NCI-H510A treated with DMSO at 0.1 percent for 48 hours (cell line): ENCODE measurements at places on chromosomes 6 and 20.

GRCh38 chr6:2353412-2354137 is 108.2 kb upstream of the GMDS start:
- peak; percentile 59 for DNase-seq

DNA sequence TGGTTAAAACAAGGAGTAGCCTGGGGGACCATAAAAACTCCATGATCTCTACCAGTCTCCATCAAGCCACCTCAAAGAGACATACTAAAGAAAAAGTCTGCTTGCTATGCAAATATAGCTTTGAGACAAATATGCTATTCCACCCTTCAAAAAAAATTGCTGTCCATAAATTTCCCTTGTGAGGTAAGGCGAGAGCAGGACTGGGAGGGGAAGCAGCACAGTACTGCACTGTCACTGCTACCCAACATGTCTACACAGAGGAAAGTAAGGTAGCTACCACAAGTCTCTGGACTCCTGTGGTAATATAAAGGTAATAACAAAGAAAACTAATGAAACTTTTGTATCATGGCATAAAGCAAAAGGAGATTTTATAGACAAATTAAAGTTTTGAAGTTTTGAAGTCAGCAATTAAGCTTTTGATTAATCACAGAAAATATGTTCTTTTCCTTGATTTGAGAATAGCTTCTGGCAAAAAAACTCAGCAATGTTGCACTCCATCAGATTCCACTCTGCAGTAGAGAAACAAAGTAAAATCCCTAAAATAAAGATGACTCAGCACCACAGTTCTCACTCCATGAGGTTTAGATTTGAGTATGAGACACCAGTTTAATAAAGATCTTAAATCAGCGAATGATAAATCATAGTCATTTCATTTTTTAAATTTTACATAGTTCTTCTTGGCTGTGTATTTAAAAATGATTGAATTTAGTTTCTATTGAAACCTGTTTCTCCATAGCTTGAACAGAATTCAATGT is 602.4 kb downstream of the COL12A1 start:
- no peak for DNase-seq

DNA sequence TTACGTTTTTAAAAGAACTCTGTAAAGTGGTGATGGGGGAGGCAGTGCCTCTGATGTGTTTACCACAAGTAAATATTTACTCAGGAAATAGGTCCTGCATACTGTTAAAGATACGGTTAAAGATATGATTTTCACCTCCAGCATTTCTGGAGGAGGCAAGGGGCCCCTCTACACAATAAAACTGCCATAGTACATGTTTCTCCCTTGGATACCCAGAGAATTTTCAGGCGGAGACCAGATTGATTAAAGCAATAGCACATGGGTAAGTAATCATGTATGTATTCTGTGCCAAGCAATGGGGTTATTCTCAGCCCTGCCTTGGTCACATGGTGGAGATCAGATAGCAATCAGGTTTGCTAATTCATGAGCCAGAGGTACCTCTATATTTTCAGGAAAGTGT is 9.6 kb downstream of the RIPOR2 start:
- DNase-seq: peak; percentile 64

DNA sequence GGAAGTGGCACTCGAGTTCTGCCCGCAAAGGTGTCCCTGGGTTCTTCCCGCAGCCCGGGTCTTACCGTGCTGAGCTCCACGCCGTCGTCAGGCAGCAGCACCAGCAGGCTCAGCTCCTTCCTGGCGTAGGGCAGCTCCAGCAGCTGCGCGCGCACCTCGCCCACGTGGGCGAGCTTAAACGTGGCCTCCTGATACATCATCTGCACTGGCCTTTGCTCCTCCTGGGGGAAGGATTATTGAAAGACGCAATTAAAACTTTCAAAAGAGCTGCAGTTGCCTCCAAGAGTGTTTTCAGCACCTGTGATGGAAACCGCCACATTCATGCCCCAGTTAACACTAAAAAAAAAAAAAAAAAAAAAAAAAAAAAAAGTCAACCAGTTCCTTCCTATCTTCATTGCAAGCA is 11.3 kb downstream of the SERPINB9 start:
- DNase-seq: peak; percentile 26

GRCh38 chr6:111664565-111665030 is 58.9 kb upstream of the TRAF3IP2 start:
- no peak for DNase-seq

- DNase-seq: no peak
These were observed 60.7 kb downstream of the BMP7 start for GRCh38 chr20:57205606-57206219.

DNA sequence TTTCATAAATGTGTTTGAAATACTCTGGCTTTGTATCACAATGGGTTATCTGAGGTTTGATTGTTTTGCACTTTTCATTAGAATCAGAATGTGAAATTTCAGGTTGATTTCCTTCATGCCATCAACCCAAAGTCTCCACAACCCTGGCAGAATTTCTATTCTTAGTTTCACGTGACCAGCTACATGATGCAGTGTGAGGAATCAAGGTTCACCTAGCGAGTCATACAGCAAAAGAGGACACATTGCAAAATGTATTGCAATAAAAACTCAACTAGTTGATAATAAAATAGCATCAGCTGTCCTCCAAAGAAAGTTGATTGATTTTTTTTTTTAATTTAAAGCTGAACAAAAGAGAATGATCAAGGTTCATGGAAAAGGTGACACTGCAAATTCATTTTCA is 2.2 kb downstream of the HAO1 start:
- no peak for DNase-seq

GRCh38 chr6:152186840-152187239 is 379.4 kb downstream of the ESR1 start:
- no peak for DNase-seq

GRCh38 chr6:154632119-154632518 is 101.1 kb upstream of the SCAF8 start:
- DNase-seq: no peak

DNA sequence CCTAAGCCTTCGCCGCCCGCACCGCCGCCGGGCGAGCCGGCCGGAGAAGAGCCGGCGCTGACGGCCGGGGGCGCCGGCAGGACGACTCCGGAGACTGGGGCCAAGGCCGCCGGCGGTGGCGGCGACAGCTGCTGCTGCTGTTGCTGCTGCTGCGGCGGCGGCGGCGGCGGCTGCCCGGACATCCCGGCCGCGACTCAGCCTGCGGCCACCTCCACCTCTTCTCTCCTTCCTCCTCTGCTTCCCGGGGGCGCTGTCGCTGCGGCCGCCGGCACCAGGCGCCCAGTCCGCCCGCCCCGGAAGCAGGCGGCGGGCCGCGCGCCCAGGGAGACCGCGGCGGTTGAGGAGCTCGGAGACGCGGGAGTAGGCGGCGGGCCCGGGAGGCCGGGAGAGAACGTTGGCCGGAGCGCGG is 307 bp downstream of the RANBP9 start:
- DNase-seq: no peak

DNA sequence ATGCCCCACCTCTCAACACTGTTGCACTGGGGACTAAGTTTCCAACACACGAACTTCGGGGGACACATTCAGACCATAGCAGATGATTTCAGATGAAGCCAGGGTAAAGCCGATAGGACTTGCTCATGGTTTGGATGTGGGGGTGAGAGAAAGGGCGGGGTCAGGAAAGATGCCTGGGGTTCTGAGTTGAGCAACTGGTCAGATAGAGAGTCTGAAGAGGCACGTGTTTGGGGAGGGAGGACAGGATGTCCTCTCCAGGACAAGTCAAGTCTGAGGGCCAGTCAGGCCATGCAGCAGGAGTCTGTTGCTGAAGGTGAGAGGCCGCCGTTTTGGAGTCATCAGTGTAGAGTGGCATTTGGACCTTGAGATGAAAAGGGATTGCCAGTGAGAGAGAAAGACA is 197.9 kb upstream of the SNX9 start:
- DNase-seq: no peak

DNA sequence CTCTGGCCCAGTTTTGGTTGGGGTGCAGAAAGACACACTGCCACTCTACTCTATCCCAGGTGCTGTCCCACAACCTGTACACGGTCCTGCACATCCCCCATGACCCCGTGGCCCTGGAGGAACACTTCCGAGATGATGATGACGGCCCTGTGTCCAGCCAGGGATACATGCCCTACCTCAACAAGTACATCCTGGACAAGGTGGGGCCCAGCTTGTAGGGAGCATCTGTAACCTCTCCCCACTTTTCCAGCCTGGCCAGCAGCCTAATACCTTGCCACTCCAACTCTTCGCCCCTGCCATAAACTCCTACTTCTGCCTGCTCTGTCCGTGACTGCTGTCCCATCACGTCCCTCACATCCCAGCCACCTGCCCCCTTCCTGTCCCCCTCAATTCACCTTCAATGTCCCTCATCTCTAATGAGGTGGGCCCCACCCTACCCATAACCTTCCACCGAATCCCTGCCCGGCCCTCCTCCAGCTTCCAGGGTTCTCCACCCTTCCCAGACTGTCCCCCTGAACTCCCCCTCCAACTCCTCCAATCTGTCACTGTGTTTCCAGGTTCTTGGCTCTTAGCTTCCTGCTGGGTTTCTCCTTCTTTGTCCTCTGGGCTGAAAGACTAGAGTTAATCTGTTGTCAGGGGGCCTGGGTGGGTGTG is 12.1 kb downstream of the DEF6 start:
- DNase-seq: no peak

DNA sequence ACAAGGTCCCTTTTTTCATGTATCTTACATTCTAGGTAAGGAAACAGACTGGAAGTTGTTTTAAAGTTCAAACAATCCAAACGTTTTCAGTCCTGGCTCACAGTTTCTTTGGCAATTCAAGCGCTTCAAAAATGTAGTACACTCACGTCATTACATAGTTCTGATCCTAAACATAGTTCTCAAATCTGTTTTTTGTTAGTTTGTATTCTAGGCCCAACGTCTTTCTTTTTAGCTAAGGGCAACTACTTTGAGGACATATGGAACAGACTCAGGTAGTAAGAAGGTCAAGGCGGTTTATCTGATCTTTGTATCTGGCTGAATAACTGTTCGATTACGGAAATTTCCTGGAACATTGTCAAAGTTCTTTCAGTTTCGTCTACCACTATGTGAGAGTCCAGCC is 36.9 kb upstream of the PLCB4 start:
- no peak for DNase-seq

GRCh38 chr6:1636971-1637871 is 27.5 kb downstream of the FOXC1 start:
- DNase-seq: peak; percentile 76

DNA sequence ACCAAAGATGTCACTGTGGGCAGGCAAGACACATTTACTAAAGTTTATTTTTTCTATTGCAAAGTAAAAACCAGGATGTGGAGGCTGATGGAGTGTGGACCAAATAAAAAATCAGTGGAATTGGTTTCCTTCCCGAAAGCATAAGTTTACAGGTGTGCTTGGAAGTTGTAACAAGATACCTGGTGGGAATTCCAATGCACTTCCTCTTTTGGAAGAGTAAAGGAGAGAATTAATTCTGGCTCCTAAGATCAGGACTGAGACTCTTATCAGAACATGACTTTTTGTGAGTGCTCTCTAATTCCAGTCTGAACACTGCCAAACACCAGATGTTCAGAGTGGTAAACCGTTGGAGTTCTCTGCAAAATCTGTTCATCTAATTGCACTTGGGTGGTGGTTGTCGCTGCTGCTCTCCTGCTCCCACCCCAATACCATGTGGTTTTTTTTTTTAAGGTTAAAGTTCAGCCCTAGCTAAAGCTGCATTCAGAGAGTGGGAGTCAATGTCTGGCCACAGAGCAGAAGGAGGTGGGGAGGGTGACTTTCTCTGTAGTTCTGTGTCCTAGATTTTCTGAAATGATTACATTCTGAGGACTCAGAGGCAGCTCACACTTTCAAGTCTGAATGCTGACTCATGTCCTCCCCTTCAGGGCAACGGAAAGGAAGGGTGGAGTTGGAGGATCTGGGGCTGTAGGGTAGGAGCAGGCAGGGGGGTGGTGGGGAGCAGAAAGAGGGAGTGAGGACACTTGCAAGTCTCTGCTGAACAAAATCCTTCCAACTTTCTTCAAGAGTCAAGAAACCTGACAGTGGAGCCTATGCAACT is 275.8 kb upstream of the PRDM1 start:
- DNase-seq: no peak

- no peak for DNase-seq
These were observed 145.9 kb downstream of the RALGAPA2 start for GRCh38 chr20:20566516-20566915.

- DNase-seq: no peak
These were observed 657.7 kb downstream of the PHF3 start for GRCh38 chr6:64293298-64293697.

DNA sequence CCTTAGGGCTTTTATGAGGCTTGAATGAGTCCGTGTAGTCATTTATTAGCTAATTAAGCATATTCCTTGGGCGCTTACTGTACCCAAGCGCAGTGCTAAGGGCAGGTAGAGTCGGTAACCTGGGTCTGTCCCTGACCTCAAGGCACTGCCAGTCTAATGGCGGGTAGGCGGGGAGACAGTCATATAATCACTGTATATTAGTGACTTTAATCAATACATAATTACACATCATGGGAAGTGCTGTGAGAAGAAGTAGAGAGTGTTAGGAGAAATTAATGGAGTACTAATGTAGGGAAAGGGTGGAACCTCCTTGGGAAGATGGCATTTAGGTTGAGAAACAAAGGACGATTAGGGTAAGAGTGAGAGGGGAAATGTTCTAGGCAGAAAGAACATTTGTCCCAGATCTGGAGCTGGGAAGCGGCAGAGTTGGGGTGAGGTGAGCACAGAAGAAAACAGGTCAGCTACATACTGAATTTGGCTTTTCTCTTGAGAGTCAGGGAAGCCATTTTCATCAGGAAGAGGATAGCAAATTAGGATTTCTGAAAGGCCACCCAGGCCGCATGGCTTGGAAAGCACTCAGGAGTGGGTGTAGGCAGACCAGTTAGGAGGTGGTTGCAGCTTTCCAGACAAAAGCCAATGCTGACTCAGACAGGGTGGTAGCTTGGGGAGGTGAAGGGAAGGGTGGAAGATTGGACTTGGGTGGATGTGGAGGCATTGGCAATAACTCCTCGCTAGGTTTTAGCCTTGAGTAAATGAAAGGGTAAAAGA is 954 bp upstream of the BLCAP start:
- DNase-seq: no peak

- DNase-seq: no peak
These were observed 133.5 kb upstream of the CCDC28A start for GRCh38 chr6:138640028-138640427.

- DNase-seq: no peak
These were observed 148.2 kb upstream of the AKAP12 start for GRCh38 chr6:151091571-151091970.

DNA sequence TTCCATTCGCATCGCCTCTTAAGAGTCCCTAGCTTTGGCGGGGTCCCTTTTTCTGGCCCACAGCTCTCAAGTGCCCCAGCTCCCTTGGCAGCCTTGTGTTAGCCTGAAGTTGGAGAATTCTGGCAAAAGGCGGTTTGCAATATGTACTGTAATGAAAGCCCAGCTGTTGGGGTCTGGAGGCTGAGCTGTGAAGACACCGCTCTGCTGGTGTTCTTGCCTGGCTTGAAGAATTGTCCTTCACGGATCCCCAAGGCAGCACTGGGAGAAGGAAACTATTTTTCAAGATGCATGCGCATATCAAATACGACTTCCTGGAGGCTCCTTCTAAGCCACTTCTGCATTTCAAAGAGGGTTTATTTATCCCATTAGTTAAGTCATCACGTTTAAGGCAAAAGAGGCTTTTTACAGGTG is 21.4 kb upstream of the CITED2 start:
- no peak for DNase-seq

DNA sequence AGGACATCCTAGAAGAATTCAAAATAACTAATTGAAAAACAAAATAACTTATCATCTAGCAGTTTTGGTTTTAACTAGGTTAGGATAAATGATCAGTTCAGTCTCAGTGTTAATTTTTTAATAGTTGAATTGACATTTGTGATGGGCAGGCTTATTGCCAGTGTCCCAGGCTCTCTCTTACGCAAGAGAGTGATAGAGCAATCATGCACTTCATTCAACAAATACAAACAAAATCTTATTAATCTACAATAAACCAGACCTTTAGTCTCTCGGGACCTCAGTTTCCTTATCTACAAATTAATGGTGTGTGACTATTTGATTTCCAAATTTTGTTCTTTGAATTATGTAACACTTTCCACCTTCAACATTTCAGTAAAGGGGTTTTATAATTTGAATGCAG is 385.9 kb upstream of the JAG1 start:
- DNase-seq: no peak
